ENCODE measurements at places on chromosomes 6 and 20.

- peaks cover 9% of the 10 kb centered on the region for H3K4me1 ChIP-seq
- no peak overlapping the region for H3K27ac ChIP-seq
- H3K27me3 ChIP-seq = peaks cover 42% of the 10 kb centered on the region
- peak overlapping the region; percentile 64 for H3K4me3 ChIP-seq
- no peak for DNase-seq
- H3K36me3 ChIP-seq = no peaks in the 10 kb centered on the region
Measured at GRCh38 chr6:36840432-36841403, 1.5 kb upstream of the CPNE5 start.

- H3K36me3 ChIP-seq = peaks cover 8% of the 10 kb centered on the region
- H3K27me3 ChIP-seq = no peaks in the 10 kb centered on the region
- peak overlapping the region; percentile 97 for H3K4me3 ChIP-seq
- H3K27ac ChIP-seq = peak overlapping the region; percentile 94
- DNase-seq = no peak
Measured at GRCh38 chr6:31701666-31702404, 1.3 kb downstream of the ABHD16A start.

GRCh38 chr6:6884193-6884627 is 223.6 kb upstream of the RREB1 start:
- H3K27me3 ChIP-seq = peaks cover 5% of the 10 kb centered on the region
- no peak for DNase-seq
- no peaks in the 10 kb centered on the region for H3K36me3 ChIP-seq
- peaks cover 9% of the 10 kb centered on the region for H3K4me1 ChIP-seq

GRCh38 chr6:126002755-126003679 is 16.7 kb downstream of the TRMT11 start:
- no peaks in the 10 kb centered on the region for H3K27me3 ChIP-seq
- peak overlapping the region; percentile 67 for H3K4me3 ChIP-seq
- no peak for DNase-seq

DNA sequence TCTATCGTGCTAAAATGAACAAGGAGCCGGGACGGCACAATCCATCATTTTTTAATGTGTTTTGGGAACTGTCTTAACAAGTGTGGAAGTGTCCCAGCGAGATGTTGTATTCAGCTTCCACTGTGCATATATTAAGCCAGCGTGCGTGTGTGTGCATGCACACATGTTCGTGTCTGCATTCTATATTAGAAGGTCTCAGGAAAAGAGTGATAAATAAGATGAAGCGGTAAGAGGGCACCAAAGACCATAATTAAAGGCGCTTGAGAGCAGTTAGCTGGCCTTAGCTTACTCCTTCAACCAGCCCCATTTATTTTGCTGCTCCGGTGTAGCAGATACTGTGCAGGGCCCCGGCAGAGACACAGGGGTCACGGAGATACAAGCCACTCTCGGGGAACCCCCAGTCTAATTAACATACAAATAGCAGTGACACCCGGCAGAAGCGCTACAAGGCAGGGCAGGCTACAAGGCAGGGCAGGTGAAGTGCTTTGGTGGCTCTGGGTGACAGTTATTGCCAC is 206.5 kb upstream of the RREB1 start:
- no peaks in the 10 kb centered on the region for H3K4me1 ChIP-seq
- no peaks in the 10 kb centered on the region for H3K36me3 ChIP-seq
- no peak overlapping the region for H3K4me3 ChIP-seq
- no peak for DNase-seq
- H3K27me3 ChIP-seq = peaks cover 13% of the 10 kb centered on the region

DNA sequence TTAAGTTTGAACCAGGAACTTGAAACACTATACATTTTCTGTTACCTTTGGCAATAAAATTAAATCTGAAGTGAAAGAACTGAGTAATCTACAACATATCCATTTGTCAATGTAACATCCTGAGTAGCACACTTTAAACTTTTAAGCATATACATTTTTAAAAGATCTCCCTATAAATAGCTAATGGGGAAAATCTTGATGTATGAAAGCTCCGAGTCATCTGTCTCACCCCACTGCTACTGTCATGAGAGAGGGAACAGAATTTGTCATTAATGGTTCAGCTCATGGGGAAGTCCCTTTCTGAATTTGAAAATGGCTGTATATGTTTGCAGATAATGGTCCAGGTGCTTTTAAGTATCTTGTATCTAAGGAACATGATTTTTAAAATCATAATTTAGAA is 55.2 kb upstream of the NOX3 start:
- no peak for DNase-seq
- H3K36me3 ChIP-seq = no peaks in the 10 kb centered on the region

- no peak overlapping the region for H3K27ac ChIP-seq
- DNase-seq = no peak
- H3K36me3 ChIP-seq = no peaks in the 10 kb centered on the region
- H3K4me3 ChIP-seq = no peak overlapping the region
- H3K4me1 ChIP-seq = peaks cover 16% of the 10 kb centered on the region
- no peaks in the 10 kb centered on the region for H3K27me3 ChIP-seq
Measured at GRCh38 chr6:35044761-35045421, 96.2 kb downstream of the TCP11 start.

- no peak overlapping the region for H3K4me3 ChIP-seq
- no peak overlapping the region for H3K27ac ChIP-seq
- no peak for DNase-seq
- H3K27me3 ChIP-seq = no peaks in the 10 kb centered on the region
Measured at GRCh38 chr20:7772371-7772770, 167.9 kb downstream of the HAO1 start.

- H3K4me1 ChIP-seq = peaks cover 45% of the 10 kb centered on the region
- H3K27me3 ChIP-seq = peaks cover 13% of the 10 kb centered on the region
- H3K4me3 ChIP-seq = no peak overlapping the region
- DNase-seq = no peak
Measured at GRCh38 chr6:46012834-46013233, 2.8 kb downstream of the CLIC5 start.

DNA sequence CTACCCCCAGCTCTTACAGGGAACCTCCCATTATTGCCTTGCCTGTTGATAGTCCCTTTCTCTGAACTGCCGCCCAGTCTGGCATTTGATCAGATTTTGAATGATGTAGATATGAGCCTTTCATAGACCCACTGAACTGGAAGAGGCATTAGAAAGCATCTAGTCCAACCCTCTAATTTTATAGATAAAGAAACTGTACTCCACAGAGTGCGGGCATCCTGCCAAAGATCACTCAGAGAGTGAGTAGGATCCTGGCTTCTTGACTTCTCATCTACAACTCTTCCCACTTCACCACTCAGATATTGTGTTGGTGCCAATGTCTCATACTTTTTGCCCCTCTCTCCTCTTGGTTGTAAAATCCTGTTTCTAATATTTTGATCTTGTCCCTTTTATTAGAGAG is 179.2 kb upstream of the BMP2 start:
- H3K36me3 ChIP-seq = no peaks in the 10 kb centered on the region
- no peak overlapping the region for H3K27ac ChIP-seq
- H3K4me3 ChIP-seq = no peak overlapping the region
- DNase-seq = no peak
- no peaks in the 10 kb centered on the region for H3K27me3 ChIP-seq
- H3K4me1 ChIP-seq = no peaks in the 10 kb centered on the region

DNA sequence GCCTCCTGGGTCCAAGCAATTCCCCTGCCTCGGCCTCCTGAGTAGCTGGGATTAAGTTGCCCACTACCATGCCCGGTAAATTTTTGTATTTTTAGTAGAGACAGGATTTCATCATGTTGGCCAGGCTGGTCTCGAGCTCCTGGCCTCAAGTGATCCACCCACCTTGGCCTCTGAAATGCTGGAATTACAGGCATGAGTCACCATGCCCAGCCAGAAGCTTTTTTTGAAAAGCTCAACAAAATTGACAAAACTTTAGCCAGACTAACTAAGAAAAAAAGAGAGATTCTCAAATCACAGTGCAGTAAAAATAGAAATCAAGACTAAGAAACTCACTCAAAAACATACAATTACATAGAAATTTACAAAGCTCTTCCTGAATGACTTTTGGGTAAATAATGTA is 420.6 kb downstream of the COL12A1 start:
- H3K4me1 ChIP-seq = no peaks in the 10 kb centered on the region
- no peak overlapping the region for H3K27ac ChIP-seq
- H3K4me3 ChIP-seq = no peak overlapping the region

DNA sequence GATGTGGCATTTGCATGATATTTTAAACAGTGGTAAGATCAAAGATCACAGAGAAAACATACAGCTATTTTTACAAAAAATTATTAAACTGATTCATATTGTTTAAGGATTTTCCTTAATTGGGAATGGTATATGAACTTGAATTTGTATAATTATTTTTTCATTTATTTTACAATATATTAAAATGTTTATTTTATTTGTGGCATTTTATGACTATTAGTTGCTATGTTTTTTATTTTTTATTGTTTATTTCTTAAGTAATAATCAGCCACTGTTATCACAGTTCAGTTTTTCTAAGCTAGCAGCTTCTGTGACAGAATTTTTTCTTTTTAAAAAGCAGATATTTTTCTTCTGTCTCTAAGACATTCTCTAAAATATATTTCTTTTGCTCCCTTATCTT is 387.0 kb upstream of the KHDRBS2 start:
- no peaks in the 10 kb centered on the region for H3K36me3 ChIP-seq
- H3K4me1 ChIP-seq = no peaks in the 10 kb centered on the region
- no peaks in the 10 kb centered on the region for H3K27me3 ChIP-seq

DNA sequence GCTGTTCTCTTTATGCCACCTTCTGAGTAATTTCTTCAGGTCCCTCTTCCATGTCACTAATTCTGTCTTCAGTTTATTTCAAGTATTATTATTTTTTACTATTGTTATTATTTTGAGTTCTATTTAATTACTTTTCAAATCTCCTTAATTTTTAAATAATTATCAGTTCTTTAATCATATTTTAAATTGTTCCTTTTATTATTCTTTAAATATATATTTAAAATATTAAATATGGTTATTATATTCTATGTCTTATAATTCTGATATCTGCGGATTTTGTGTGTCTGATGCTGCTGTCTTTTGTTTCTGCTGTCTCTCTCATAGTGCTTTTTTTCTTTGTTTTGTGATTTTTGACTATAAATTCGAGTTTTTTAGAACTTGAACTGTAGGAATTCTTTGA is 2.2 kb downstream of the POLR1H start:
- no peaks in the 10 kb centered on the region for H3K27me3 ChIP-seq
- H3K36me3 ChIP-seq = peaks cover 20% of the 10 kb centered on the region
- peaks cover 45% of the 10 kb centered on the region for H3K4me1 ChIP-seq
- H3K4me3 ChIP-seq = peak overlapping the region; percentile 42

GRCh38 chr6:88666901-88667300 is 296.5 kb downstream of the RNGTT start:
- no peak for DNase-seq
- H3K4me3 ChIP-seq = no peak overlapping the region
- peaks cover 51% of the 10 kb centered on the region for H3K36me3 ChIP-seq
- peaks cover 3% of the 10 kb centered on the region for H3K4me1 ChIP-seq
- H3K27me3 ChIP-seq = no peaks in the 10 kb centered on the region
- H3K27ac ChIP-seq = no peak overlapping the region

Measured in activated naive CD8-positive, alpha-beta T cell treated with anti-CD3 and anti-CD28 coated beads, Interleukin-2, amount 10 ng/mL, durations not matched to agents 7 days and 5 days (primary cell).